ENCODE measurements at places on chromosomes 1 and 21.

- H3K4me3 ChIP-seq: peak overlapping the region; percentile 88
- peaks cover 31% of the 10 kb centered on the region for H3K36me3 ChIP-seq
- no peak for DNase-seq
- peaks cover 28% of the 10 kb centered on the region for H3K4me1 ChIP-seq
- no peaks in the 10 kb centered on the region for H3K27me3 ChIP-seq
Measured at GRCh38 chr1:154557248-154557938, 1.1 kb downstream of the UBE2Q1 start.

GRCh38 chr1:241447031-241447644 lies 72.4 kb downstream of the FH start:
- no peak overlapping the region for H3K4me3 ChIP-seq
- no peak for DNase-seq
- H3K27me3 ChIP-seq: peaks cover 5% of the 10 kb centered on the region
- no peak overlapping the region for H3K27ac ChIP-seq

DNA sequence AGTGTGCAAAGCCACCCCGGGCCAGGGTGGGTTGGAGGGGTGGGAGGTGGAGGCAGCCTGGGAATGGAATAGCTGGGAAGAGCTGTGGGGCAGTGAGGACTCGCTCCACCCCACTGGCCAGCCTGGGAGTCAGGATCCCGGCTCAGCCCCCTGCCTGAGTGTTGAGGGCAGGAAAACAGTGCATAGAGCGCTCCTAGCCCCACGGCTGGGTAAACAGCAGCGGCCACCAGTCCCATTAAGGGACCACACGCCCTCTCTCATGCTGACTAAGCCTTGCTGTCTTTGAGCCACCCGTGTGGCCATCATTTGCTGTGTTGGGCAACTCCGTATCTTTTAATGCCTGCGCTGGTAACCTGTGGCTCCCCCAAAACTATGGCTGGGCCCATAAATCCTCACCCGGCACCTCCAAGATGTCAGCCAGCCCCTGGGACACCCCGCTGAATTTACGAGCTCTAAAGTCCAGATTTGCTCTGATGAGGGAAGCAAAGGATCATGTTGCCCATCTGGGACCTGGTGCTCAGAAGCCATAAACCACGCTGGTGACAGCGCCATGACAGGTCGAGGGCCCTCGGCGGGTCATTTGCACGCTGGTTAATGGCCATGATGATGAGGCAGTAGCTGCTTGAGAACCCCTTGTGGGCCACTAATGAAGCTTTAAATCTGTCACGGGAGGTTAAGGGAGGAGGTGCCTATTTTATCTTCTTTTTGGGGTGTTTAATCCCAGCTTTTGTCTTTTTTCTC lies 34.9 kb downstream of the SYF2 start:
- H3K4me3 ChIP-seq: no peak overlapping the region
- no peaks in the 10 kb centered on the region for H3K36me3 ChIP-seq
- no peak for DNase-seq
- no peaks in the 10 kb centered on the region for H3K27me3 ChIP-seq
- H3K4me1 ChIP-seq: peaks cover 10% of the 10 kb centered on the region

GRCh38 chr1:221174330-221174993 lies 295.2 kb downstream of the HLX start:
- H3K4me1 ChIP-seq: no peaks in the 10 kb centered on the region
- DNase-seq: no peak
- peaks cover 5% of the 10 kb centered on the region for H3K27me3 ChIP-seq

DNA sequence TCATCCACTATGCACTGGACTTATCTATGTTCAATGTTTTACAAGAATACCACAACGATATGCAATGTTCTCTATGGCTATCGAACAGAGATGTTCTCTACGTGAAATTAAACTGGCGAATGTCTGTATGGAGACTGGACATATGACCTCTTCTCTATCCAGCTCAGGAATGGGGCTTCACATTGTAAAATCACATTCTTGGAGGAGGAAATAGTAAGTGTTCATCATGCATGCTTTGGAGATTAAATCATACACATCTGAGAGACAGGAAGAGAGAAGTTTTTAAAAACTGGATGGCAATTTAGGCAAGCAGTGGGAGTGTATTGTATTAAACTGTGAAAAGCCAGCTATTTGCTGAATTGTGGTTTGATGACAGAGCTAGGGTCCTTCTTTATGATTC lies 47.9 kb upstream of the RGL1 start:
- H3K27me3 ChIP-seq: no peaks in the 10 kb centered on the region
- H3K4me1 ChIP-seq: no peaks in the 10 kb centered on the region
- H3K36me3 ChIP-seq: peaks cover 12% of the 10 kb centered on the region
- H3K4me3 ChIP-seq: no peak overlapping the region
- no peak overlapping the region for H3K27ac ChIP-seq

DNA sequence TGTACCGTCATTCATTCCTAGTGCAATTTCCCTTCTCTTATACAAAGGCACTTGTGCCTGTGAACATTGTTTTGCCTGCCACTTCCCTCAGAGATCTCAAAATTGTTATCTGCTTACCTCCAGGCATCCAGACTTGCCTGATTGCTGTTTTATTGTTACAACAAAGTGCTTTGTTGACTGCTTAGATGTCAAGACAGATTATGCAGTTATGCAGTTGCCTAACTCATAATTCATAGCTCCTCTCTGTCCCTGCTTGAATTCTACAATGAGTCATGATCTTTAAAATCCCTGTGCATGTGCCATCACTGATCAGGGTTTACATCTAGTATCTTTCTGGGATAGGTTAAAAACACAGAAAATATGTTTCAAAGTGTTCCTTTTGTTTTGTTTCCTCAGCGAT lies 24.5 kb downstream of the CXADR start:
- H3K27me3 ChIP-seq: peaks cover 7% of the 10 kb centered on the region
- no peak overlapping the region for H3K4me3 ChIP-seq
- no peak for DNase-seq
- H3K27ac ChIP-seq: no peak overlapping the region
- no peaks in the 10 kb centered on the region for H3K36me3 ChIP-seq
- no peaks in the 10 kb centered on the region for H3K4me1 ChIP-seq

Measured in activated naive CD4-positive, alpha-beta T cell treated with anti-CD3 and anti-CD28 coated beads for 36 hours (primary cell).